Stimulated activated CD8-positive, alpha-beta memory T cell treated with anti-CD3 and anti-CD28 coated beads, Interleukin-15, amount 100 ng/mL, for 24 hours (primary cell): ENCODE measurements at places on chromosomes 6 and 20.

DNA sequence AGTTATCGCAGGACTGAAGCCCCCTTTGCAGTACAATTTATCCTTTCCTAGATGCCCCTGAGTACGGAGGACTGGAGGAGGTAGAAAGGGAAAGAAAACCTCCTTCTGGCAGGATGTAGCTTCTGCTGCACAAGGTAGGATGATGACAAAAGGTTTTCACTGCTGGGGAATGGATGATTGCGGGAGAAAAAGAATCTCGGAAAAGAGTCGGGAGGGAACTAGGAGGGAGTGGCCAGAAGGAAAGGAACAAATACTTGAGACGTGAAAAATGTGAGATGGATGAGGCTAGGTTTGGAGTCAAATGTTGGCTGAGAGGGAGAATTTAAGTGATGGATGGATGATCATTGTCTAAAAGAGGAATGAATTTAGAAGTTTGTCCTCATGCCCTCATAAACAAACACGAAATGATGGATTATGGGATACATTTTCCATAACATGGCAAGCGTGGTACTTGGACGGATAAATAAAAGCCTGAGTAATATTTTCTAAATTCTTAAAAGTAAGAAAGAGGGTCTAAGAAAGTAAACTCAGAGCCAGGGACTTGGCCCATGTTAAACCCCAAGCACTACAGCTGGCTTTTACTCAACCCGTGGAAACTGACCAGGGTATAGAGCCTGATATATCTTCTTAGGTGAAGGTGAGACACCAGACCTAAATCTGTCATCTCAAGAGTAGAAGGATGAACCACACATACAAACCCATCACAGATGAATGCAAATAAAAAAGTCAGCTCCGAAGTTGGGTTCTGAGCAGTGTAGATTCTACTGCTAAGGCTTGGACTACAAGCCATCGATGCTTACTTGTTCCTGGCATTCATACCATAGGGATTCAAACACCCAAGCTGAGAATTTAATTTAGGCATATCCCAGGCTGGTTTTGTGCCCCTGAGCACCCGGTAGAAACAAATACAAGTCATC is 72.4 kb downstream of the HFE start:
- no peak for DNase-seq

DNA sequence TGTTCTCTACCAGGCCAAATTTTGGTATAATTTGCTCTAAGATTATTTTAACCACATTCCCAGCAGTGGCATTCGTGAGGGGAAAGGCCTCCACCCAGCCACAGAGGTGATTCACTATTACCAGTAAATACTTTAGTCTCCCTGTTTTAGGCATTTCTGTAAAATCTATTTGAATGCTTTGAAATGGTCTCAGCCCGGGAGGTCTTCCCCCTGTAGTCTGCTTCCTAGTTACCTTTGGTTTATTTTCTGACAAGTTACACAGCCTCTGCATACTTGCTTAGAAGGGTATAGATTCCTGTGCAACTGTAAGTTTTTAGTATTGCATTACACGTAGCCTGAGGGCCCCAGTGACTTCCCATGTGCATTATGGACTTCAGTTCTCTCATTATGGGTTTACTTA is 248.7 kb downstream of the C6orf118 start:
- DNase-seq = no peak

- no peak for DNase-seq
Measured at GRCh38 chr6:17831135-17831534, 124.4 kb upstream of the NUP153 start.

GRCh38 chr20:18243802-18244201 is 44.5 kb upstream of the ZNF133 start:
- no peak for DNase-seq

GRCh38 chr6:98156580-98156979 is 677.8 kb upstream of the POU3F2 start:
- no peak for DNase-seq

GRCh38 chr6:43990627-43991619 is 136.3 kb downstream of the MRPL14 start:
- no peak for DNase-seq

GRCh38 chr6:161949531-161949930 is 675.7 kb upstream of the AGPAT4 start:
- DNase-seq = no peak

GRCh38 chr20:59084041-59084850 is 41.7 kb upstream of the PRELID3B start:
- DNase-seq = no peak

GRCh38 chr6:161413355-161413771 is 139.5 kb upstream of the AGPAT4 start:
- DNase-seq = no peak

- no peak for DNase-seq
Measured at GRCh38 chr6:133460101-133460500, 218.9 kb downstream of the EYA4 start.

GRCh38 chr20:61757-62156 is 25.7 kb upstream of the DEFB125 start:
- no peak for DNase-seq

DNA sequence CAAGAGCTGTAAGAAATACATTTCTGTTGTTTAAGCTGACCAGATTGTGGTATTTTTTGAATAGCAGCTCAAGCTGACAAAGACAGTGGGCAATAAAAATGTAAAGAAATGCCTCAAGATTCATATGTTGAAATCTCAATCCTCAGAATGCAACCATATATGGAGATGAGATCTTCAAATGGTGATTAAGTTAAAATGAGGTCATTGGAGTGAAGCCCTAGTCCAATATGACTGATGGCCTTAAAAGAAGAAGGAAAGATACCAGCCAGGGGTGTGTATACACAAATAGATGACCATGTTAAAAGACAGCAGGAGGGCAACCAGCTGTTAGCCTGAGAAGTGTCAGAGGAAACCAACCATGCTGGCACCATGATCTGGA is 7.1 kb upstream of the DDO start:
- DNase-seq = no peak

- no peak for DNase-seq
Measured at GRCh38 chr6:11714116-11714797, 64.3 kb downstream of the ADTRP start.

DNA sequence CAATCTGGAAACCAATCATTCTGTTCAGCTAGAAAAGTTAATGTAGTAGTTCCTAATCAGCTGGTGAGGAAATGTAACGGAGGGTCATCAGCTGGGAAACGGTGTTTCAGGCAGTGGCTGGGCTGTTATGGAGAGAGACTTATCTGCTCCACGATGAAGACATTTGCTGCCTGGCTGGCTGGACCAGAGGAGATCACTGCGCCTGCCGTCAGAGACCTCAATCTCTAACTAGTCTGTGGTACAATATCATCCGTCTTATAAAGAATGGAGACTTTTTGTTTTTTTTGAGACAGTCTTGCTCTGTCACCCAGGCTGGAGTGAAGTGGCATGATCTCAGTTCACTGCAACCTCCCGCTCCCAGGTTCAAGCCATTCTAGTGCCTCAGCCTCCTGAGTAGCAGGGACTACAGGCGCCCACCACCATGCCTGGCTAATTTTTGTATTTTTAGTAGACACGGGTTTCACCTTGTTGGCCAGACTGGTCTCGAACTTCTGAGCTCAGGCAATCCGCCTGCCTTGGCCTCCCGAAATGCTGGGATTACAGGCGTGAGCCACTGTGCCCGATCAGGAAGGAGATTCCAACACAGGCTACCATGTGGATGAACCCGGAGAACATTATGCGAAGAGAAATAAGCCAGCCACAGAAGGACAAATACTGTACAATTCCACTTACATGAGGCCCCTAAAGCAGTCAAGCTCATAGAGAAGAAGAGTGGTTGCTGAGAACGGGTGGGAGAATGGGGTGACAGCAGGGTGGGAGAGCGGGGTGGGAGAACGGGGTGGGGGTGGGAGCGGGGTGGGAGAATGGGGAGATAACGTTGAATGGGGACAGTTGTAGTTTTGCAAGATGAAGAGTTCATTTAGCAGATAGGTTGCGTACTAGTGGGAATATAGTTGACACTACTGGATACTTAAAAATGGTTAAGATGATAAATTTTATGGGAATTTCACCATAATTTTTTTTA is 115.1 kb downstream of the SULF2 start:
- no peak for DNase-seq

GRCh38 chr20:58268936-58269619 is 40.4 kb upstream of the RAB22A start:
- DNase-seq = no peak

GRCh38 chr20:32362901-32363364 is 4.8 kb downstream of the ASXL1 start:
- no peak for DNase-seq

GRCh38 chr6:64694356-64694755 is 1012.7 kb downstream of the EYS start:
- DNase-seq = no peak

GRCh38 chr20:32195581-32195980 is 12.0 kb downstream of the PLAGL2 start:
- DNase-seq = no peak

- DNase-seq = no peak
Measured at GRCh38 chr6:2990248-2990931, 9.3 kb upstream of the NQO2 start.

DNA sequence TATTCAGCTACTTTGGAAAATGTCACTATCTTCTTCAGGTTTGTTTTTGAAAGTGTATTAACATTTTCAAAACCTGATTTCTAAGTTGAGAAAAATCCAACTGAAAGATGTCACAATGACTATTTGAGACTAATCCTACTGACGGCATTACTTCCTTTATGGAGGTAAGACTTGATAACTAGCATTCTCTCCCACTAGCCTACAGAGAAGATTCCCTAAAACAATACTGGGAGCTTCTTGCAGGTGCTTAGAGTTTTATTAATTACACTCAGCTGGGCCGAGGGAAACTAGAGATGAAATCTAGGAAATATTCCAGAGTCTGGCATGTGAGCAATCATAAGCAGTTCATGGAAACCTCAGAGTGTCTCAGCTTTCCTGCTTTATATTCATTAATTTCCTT is 114.0 kb downstream of the LCA5 start:
- no peak for DNase-seq

GRCh38 chr20:39603219-39603618 is 641.1 kb downstream of the DHX35 start:
- no peak for DNase-seq

DNA sequence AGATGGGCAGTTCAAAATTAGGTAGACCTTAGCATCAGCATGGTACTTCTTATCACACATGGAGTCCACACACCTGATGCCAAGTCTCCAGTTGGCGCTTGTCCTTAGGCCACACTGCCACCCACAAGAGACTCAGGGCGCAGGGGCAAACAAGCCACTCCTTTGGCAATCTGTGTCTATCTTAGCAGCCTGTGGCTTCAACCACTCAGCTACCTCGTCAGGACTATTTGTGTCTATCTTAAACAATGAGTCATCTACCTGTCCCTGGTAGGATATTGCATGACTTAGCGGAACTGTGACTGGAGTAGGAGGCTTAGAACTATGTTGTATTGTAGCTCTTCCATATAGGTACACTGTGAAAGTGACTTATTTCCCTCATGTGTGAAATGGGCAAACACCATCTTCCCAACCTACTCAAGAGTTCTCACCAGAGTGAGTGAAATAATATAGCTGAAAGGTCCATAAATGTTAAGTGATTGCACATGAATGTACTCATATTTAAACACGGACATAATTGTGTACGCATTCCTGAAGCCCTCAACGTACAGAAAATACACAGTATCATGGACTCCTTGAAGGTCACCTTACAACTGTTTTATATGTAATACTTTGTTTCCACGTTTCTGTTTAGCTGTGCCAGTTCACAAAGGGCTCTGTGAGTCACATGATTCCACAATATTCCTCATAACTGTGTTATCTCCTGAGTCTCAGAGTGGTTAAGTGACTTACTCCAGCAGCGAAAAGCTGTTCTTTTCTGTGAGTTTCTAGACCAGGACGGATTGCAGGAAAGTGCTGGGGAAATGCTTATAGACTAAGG is 1.6 kb downstream of the TRIM27 start:
- DNase-seq = no peak

DNA sequence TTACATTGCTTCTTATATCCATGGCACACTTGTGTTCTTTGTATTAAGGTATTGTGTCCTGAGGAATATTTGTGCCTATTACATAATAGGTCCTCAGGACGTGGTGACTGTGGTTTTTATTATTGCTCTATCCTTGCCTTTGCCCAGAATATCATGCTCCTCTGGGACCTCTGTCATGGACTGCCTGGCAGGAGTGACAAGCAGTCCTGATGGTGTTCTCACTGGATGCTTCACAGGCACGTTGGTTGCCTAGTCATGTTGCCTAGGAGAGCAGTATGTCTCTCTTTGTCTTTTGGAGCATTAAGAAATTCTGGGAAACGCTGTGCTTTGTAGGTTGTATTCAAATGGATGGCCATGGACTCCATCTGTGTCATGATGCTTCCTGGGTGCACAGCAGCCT is 24.7 kb upstream of the MROH8 start:
- no peak for DNase-seq

GRCh38 chr6:34247481-34248197 is 1.2 kb downstream of the SMIM29 start:
- DNase-seq = no peak

- DNase-seq = peak; percentile 47
Measured at GRCh38 chr6:36196113-36196879, at the start of gene BRPF3. BRPF3 (plus strand) TSS chr6:36196744; CDS start chr6:36200323, 3,579 bp downstream.

DNA sequence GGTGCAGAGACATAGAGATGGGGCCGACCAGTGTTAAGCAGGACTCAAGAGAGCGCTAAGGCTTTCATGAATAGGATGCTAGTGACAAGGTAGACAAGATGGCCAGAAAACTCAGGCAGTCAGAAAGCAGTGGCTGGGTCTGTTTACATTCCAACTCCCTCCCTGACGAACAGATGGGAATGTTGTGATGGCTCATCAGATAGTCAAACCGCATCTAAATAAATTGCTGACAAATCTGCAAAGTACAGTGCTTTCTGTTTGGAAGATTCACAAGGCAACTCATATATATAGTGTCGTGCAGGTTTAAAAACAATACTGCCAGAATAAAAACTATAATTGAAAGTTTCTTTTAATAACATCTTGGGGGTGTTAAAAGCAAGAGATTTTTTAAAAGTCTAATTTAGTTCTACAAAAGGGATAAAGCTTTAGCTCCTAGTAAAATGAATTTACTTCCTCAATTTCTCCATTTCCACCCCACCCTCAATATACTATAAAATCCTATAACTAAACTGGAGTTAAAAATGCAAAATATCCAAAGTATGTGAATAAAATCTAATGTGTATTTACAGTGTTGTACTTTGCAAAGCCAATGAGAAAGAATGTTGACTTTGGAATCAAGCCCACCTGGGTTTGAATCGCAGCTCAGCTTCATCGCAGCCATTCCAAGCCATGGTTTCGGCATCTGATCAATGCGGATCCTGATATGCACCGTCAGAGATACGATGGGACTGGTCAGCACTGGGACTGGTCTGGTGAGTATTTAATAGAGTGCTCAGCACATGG is 247.3 kb upstream of the PDE10A start:
- DNase-seq = no peak

GRCh38 chr6:167394339-167394738 is 69.5 kb downstream of the TTLL2 start:
- no peak for DNase-seq

- no peak for DNase-seq
Measured at GRCh38 chr6:403659-404655, 12.4 kb downstream of the IRF4 start.
